ENCODE measurements at places on chromosomes 5 and 9. TPM values are rescaled to one million over a fixed set of nuclear protein-coding genes. Genes with fewer than 3 reads are reported as not detected.

KIAA0825 gene
- 0.46 TPM for polyA plus RNA-seq

SUSD1 gene
- polyA plus RNA-seq: 4.2 TPM

DNA sequence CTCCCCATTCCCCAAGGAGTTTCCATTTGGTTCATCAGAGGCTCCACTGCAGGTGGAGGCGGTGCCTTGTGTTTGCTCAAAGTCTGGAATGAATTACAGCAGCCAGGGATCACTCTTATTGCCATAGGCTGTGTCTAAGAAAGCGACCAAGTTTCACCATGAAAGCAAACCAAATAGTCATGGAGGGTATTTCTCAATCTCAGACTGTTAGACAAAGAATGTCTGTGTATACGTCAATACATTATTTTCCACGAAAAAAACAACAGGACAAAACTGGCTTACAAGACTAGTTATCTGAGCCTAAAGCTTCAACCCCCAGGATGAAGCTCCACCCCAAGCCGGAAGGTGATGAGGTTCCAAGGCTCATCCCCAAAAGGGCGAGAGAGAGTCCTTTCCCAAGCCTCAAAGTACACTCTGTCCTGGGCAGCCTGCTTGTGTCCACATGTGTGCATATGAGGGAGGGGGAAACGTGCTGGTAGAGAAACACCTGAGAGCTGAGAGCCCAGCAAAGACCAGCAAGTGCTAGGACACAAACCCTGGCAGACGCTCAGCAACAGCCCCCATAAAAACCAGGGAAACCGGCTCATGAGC is 4.3 kb downstream of the B4GALT1 start:
- DNase-seq: peak; percentile 79

GRCh38 chr5:11443831-11444230 is 460.4 kb downstream of the CTNND2 start:
- DNase-seq: no peak

PIP5K1B gene
- polyA plus RNA-seq: not detected

- no peak for DNase-seq
These were observed 142.8 kb downstream of the NSG2 start for GRCh38 chr5:174188295-174188694.
